GDM1 (cell line): ENCODE measurements at places on chromosomes 11 and 22.

GRCh38 chr11:20310137-20310536, 53.4 kb upstream of the HTATIP2 start:
- DNase-seq: no peak

DNA sequence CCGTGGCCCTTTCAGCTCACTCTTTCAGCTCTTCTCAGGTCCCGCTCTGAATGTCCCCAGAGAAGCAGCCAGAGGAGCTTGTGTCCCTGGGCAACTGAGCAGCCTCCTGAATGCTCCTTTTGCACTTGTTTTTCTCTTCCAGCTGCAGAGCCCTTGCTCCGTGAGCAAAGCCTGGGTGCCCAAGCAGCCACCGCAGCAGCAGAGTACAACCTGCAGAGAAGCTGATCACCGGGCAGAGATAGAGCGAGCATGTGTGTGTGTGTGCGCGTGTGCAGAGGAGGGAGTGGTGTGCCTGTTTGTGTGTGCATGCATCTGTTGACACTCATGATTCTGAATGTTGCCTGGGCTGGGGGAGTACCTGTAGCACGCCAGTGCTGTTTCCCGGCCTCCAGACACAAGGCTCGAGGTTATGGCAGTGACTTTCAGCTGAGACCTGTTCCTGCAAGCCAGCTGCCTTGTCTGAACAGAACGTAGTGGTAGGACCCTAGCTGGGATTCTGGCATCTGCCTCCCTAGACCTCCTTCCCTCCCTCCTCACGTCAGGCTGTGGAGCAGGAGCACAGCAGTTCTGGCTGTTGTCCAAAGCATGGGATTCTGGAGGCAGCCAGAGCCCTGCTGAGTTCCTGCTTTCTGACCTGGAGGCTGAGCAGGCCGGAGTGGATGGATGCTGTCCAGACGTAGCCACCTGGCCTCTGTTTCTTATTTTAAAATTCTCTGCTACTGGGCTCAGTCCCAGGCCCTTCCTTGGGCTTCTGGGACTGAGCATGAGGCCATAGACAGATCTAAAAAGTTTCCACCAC, 4.5 kb upstream of the MAPK8IP1 start:
- no peak for DNase-seq

DNA sequence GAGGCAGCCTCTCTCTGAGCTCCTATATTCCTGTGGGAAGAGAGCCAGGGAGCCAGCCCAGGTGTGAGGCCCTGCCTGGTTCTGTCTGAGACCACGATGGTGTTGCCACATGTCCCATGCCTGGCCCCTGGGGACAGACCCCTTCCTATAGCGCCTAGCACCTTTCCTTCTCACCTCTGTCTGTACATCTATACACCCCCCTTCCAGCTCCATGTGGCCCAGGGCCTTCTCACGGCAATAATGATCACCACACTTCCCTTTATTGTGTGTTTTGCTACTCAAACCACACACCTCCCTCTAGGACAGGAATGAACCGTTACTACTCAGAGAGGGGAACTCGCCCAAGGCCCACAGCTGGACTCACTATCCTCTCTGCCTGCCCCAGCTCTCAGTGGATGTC, 12.8 kb downstream of the CD82 start:
- DNase-seq: peak; percentile 62

GRCh38 chr11:106925245-106925644, 93.0 kb downstream of the GUCY1A2 start:
- no peak for DNase-seq

GRCh38 chr11:57804466-57804865, 42.9 kb downstream of the CTNND1 start:
- DNase-seq: no peak

GRCh38 chr22:32475468-32476010, 928 bp downstream of the FBXO7 start:
- no peak for DNase-seq

GRCh38 chr22:32811788-32812545, 10.5 kb downstream of the TIMP3 start:
- DNase-seq: no peak

DNA sequence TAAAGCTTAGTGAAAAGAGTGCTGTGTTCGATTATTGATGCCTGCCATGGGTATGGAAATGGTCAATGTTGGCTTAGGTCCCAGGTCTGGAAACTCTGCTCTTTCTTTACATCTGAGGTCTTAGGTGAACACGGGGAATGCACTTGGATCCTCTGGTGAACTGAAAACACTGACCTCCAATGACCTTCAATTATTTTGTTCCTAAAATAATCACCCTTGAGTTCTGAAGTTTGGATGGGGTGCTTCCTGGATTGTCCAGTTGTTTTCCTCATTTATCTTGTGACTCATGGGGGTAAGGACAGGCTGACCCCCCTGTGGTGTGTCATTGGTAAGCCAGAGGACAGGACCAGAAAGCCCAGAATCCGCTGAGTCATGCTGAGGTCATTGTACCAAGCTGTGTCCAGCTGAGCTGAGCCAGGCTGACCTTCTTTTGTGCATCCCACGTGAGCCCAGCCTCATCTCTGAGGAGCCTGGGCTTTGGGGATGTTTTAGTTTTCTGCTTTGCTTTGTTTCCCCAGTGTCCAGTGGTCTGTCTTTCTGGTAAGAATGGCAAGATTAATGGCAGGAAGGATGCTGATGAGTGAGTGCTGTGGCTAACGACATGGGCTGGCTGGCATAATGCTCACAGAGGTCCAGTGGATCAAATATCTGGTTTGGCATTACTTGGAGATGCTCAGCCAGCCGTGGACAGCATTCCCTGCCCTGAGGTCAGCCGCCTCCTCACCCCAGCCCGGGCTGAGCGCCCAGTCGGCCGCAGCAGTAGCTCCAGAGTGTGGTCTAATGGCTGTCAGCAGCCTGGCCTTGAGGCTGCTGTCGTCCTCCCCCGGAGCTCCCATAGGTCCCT, 35.6 kb downstream of the AMPD3 start:
- no peak for DNase-seq

GRCh38 chr11:20912065-20912821, 242.9 kb downstream of the NELL1 start:
- no peak for DNase-seq

DNA sequence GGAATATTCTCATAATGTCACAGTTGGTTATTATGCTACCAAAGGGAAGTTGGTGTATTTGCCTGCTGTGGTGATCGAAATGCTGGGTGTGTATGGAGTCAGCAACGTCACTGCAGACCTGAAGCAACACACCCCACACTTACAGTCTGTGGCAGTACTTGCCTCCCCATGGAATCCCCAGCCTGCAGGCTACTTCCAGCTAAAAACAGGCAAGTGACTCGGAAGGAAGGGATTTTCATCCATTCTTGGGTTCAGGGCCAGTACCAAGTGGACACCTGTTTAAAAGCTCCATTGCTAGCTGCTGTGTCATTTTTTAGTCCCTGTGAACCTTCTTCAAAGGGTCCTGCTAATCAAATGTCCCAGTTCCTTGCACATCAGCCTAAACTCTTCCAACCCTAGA, 149.6 kb downstream of the C11orf91 start:
- DNase-seq: no peak

GRCh38 chr11:32831221-32831620, 1.5 kb downstream of the PRRG4 start:
- no peak for DNase-seq

DNA sequence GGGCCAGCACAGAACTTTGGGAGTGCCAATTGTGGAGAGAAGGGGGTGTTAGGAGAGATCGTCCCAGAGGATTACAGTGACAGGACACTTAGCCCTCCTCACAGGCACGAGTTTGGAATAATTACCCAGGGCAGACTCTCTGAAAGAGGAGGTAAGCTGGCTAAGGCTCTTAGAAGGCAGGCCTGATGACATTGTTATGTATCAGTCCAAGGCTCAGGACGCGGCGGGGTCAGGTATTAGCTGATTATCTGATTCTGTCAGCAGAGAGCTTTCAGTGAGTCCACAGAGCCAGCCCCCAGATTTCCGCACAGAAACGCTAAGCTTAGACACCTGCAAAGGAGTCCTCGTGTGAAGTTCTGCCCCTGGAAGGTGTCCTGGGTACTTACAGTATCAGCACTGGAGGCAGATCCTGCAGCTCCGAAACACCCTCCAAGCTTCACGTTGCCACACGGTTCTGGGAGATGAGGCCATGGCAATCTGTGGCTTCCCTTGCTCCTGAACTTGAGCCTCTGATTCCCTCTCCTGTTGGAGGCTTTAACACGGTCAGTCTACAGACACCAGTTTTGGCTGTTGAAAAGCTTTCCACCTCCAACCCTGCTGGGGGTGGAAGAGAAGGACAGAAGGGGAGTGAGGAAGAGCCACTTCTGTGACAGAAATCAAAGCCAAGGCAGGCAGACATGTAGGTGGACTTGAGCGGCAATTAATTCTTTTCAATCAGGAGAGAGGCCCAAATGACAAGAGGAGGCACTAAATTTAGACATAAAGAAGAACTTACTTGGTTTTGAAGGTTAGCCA, 123.6 kb upstream of the CADM1 start:
- DNase-seq: no peak

- no peak for DNase-seq
Measured at GRCh38 chr11:125407046-125407445, 89.0 kb downstream of the FEZ1 start.

- no peak for DNase-seq
Measured at GRCh38 chr22:36824655-36825054, 7.8 kb upstream of the PVALB start.

DNA sequence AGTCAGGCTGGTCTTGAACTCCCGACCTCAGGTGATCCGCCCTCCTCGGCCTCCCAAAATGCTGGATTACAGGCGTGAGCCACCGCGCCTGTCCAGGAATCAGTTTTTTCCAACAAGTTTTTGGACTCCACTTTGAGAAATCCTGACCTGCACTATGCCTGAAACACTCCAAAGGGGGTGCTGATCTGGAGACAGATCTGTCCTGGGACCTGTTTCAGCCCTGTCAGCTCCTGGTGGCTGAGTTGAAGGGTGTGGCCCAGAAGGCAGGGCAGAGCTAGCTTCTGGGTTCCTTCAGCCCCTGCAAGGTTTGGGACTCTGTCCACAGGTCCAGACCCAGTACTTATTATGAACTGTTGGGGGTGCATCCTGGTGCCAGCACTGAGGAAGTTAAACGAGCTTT, 1.2 kb downstream of the DNAJC4 start:
- DNase-seq: no peak

DNA sequence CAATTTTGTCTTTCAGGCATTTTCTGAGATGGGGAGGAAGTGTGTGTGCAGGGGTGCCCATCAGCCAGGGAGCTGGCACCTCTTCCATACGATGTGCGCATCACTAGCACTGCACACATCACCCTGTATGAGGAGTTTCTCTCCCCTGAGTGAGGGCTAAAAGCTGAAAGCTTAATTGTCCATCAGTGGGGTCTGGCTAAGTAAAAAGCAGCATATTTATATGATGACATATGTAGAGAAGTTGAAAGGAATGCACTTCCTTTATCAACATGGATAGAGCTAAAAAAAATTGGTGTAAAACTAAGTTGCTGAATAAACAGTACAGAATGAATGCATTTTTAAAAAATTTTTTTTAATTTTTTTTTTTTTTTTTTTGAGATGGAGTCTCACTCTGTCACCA, 4.0 kb downstream of the VSTM5 start:
- no peak for DNase-seq

DNA sequence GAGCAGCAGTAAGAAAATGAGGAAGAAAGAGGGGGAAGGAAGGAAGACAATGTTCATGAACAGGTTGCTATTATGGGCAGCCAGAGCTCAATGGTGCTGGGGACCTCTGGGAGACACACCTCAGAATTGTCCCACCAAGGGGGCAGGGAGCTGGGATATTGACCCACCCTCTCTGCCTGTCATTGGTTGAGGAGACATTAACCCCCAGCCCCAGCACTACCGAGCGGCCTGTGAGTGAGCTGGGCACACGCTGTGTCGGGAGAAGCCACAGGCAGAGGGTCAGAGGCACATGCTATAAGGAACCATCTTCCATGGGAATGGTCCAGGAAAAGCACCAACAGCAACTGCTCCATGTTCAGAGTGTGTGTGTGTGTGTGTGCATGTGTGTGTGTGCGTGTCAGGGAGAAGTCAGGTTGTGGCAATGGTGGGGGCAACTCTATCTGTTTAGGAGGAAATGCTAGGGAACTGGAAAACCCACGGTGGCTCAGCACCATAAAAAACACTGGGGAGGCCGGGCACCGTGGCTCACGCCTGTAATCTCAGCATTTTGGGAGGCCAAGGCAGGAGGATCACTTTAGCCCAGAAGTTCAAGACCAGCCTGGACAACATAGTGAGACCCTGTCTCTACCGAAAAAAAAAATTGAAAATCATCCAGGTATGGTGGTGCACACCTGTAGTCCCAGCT, 49.2 kb downstream of the CD6 start:
- no peak for DNase-seq

DNA sequence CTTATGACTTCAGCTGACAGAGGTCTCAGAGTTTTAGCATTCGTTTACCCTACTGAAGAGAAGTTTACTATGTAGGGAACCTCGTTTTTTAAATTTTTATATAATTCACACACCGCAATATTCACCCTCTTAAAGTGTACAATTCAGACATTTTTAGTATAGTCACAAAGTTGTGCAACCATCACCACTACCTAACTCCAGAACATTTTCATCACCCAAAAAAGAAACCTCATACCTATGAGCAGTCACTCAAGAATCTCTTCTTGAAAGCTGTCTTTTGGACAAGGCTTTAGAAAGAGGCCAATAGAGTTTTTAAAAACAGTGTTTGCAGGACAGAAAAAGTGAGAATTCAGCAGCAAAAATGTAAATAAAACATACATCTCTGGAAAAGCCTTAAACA, 39.5 kb upstream of the CLNS1A start:
- DNase-seq: no peak

GRCh38 chr22:29311464-29312217, 3.9 kb downstream of the RASL10A start:
- no peak for DNase-seq

- DNase-seq: no peak
Measured at GRCh38 chr11:124779568-124779967, 17.5 kb upstream of the ESAM start.

DNA sequence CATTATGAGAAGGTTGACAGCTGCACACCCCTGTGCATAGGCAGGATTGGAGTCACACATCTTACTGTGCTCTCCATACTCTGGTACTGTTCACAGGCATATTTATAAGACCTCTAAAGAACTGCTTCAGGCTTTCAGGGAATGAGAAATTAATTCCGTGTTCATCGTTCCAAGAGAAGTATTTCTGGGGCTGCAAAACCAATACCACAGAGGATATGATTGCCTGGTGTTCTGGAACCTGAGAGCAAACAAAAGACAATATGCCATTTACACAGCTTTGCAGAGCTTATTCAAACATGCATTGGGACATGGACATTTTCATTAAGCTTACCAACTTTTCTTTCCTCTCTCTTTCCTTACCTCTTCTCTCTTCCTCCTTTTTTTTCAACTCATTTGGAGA, 388.7 kb downstream of the NTM start:
- DNase-seq: no peak

GRCh38 chr22:49694462-49695260, 133.0 kb downstream of the BRD1 start:
- DNase-seq: no peak
